Left renal cortex interstitium (tissue), 4 donors: ENCODE measurements at places on chromosomes 7 and 10. TPM values are rescaled to one million over a fixed set of nuclear protein-coding genes. Genes with fewer than 3 reads are reported as not detected.

DNA sequence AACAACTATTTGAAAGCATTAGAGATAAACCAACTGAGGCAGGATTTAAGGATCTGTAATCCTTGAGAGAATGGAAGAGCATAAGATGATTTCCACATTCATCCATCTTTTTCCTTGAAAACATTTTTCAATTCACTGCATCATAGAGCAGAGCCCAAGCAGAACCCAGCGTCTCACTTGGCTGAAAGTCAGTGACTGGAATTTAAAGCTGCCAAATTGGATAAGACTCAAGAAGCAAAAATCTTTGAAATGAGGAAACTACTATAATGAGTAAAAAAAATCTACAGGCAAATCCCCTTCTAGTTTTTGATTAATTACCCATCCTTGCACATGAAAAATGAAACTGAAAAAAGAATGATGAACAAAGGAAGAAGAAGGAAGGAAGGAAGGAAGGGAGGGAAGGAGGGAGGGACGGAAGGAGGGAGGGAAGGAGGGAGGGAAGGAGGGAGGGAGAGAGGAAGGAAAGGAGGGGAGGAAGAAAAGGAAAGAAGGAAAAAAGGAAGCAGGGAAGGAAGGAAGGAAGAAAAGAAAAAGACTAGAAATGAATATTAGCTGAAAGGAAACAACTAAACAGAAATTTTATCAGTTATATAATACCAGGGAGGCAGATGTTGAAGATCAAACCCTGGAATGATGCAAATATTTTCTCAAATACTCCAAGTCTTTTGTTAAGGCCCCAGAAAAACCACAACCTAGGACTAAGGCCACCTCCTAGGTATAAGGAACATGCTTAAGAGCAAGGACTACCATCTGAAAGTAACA, 336.3 kb upstream of the MAGI2 start:
- no peak for DNase-seq

DNA sequence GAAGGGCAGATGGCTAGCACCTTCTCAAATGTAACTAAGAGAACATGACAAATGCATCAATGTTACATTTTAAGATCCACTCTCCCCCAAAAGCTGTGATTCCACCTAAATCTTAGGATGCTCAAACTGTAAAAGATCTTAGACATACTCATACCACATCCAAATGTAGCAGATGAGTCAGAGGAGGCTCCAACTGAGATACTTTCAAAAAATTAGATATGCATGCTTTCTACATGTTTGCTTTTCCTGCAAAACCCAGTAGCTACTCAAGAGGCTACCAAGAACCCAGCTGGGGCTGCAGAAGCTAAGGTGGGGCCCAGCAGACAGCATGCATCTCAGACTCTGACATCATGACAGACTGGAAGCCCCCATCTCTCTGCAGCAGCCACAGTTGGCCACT, 31.4 kb upstream of the FRMD4A start:
- no peak for DNase-seq

DNA sequence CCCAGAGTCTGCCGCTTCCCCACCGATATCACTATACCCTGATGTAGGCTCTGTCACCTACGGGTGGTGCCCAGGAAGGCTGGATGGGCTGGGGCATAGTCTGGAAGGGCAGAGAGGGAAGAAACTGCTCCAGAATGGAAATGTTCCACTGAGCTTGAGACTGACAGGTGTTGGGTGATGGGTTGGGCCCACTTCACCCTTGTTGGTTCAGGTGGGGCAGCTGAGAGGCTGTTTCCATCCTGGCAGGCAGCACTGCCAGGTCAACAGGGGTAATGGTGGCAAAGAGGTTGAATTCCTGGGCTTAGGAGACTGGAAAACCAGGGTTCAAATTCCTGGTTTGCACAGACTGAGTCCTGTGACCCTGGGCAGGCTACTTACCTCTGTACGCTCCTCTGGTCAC, 28.5 kb upstream of the FRAT2 start:
- DNase-seq, result no peak

GRCh38 chr10:83607959-83608745, 531.2 kb upstream of the GHITM start:
- DNase-seq, result no peak

DNA sequence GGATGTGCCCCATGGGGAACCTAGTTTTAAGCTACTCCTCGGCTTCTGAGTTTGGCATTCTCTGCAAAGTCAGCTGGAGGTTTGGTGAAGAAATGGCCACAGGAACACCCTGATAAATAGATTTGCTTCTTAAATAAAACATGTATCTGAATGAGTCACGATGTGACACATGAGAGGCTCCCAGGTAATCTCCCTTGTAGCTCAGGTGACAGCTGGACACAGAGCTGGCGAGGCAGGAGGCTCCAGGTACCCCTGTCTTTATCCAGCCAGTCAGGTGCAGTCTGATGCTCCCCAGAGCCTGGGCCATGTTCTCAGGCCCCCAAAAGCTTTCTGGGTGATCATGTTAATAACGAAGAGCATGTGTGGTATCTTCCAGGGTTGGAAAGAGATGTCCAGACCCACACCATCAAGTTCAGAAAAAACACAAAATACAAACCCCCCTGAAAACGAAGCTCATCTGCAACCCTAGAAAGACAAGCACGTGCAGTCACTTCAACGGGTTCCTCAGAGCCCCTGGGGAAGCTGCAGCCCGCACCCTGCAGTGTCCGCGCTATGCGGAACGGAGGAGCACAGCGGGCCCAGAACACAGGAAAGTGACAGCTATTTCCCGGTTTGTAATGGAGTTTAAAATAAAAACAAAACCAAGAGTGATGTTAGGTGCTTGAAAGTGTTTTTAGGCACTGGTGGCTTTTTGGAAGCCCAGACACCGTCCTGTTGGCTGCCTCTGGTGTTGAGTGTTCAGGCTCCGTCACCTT, 69.4 kb downstream of the ZRANB1 start:
- DNase-seq, result no peak

DNA sequence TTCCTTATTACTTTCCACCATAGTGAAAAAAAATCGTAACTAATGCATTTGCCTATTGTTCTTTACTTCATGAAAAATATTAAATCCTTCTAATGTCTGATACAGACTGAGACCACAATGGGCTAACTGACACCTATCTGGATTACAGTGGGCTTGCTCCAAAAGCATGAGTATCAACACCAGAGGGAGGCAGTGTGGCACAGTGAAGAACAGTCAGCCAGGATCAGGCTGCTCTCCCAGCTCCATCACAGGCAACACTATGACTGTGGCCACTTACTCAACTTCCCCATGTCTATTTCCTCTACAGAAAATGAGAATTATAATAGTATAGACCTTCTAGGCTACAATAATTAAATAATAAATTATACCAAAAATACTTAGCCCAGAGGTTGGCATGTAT, 97.2 kb downstream of the SLC25A13 start:
- DNase-seq, result no peak

GRCh38 chr7:55120501-55121198, 101.8 kb downstream of the EGFR start:
- DNase-seq, result no peak

Gene TAS2R5
- 10.5 TPM for polyA plus RNA-seq

Gene HKDC1
- polyA plus RNA-seq, result 15.4 TPM

Gene MMRN2
- 23.9 TPM for polyA plus RNA-seq

Gene UNC5B
- 120 TPM for polyA plus RNA-seq

Gene HSPA12A
- 32.7 TPM for polyA plus RNA-seq

Gene PAOX
- 6.3 TPM for polyA plus RNA-seq

Gene HK1
- 52.4 TPM for polyA plus RNA-seq
